ENCODE measurements at places on chromosomes 6 and 20.
A peak's percentile ranks its signal among the peaks of the same experiment; 100 is the strongest.

- DNase-seq: no peak
Measured at GRCh38 chr6:2575236-2575635, 175.5 kb downstream of the MYLK4 start.

- DNase-seq: no peak
Measured at GRCh38 chr6:12947151-12947871, 230.7 kb downstream of the PHACTR1 start.

- DNase-seq: no peak
Measured at GRCh38 chr20:44208165-44208564, 2.4 kb downstream of the OSER1 start.

- DNase-seq: peak; percentile 90
Measured at GRCh38 chr6:40962241-40962640, 76.8 kb downstream of the UNC5CL start.

DNA sequence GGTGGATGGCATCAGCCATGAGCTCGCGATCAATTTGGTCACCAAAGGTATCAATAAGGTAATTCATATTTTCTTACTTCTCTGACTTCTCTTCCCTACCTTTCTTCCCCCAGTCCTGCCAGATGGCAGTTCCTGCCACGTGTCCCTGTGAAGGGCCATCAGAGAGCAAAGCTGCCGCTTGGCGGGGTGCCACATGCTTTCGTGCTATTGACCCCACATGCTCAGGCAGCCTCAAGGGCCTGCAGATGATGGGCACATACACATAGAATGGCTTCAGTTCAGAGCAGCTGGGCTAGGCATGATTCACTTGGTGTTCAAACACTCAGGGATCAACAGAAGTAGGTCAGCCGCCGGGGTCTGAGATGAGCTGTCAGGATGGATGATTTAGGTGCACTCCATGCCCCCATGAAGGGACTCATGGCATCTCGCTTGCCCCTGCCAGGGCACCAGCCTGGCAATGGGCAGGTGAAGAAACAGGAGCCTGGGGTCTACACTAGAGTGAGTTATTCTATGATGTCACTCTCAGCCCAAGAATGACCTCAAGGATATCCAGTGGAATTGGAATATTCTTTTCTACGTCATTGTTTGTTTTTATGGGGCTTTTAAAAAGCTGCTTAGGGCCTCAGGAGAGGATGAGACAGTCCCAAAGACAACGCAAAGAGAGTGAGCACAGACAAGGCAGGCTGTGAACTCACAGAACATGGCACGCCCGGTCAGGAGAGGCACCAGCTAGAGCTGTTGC lies 25.5 kb downstream of the BANF2 start:
- no peak for DNase-seq

DNA sequence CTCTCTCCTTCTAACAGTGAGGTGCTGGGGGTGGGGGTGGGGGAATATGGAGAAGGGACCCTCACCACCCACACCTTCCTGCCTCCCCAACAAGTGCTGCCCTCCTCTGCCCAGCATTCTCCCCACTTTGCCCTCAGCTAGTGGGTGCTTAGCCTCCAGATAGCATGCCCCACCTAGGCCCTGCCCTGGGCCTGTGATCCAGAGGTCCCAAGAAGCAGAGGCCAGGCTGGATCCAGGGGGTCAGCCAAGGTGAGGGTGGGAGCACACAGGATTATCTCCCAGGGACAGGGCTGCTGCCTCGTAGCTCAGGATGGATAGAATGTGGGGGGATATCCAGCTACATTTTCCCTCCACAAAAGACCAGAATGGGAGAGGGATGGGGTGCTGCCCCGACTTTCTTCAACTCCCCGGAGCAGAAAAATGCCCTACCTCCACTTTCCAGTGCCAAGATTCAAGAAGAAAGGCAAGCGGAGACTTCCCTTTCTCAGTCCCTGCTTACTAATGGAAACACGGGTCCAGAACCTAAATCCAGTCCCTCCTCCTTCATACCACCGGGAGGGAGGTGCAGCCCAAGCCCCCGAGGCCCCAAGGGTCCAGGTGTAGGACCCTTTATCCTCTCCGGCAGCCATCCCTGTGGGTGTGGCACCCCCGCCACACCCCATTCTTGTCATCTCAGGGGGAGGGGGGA lies 987 bp downstream of the ADISSP start:
- no peak for DNase-seq

DNA sequence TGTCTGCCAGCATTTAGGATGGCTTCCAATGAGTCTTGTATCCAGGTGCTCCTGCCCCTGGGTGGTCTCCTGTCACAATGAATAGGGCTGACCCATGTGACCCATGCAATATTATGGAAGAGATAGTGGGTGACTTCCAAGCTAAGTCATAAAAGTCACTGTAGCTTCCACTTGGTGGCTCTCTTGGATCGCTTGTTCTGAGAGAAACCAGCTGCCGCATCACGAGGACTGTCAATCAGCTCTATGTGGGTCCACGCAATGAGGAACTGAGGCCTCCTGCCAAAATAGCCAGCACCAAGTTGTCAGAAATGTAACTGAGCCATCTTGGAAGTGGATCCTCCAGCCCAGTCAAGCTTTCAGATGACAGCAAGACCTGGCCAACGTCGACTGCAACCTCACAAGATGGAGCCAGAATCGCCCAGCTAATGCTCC lies 14.9 kb upstream of the MATN4 start:
- no peak for DNase-seq

DNA sequence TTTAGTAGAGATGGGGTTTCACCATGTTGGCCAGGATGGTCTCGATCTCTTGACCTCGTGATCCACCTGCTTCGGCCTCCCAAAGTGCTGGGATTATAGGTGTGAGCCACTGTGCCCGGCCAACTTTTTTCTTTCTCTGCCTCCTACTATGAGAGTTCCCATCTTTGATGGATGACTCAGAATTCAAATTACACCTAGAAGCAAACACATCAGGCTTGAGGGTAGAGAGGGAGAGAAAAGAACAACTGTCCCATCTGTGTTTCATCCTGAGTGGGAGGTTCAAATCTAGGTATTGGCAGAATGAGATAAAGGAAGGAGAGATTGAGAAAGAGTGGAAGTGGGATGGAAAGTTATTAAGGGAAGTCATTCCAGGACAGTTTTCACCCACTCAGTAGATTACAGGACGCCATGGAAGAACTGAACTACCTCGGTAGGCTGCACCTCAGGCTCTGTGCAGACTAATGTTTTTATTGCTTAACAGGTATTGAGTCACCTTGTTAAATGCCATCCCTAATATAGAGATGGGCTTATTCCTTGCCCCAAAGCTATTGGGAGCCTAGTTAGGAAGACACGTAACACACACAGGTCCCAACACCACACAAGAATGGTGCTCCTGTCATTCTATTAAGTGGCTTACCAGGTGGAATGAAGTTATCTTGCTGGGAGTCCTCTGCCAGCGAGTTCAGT lies 275.7 kb downstream of the SOX4 start:
- no peak for DNase-seq

DNA sequence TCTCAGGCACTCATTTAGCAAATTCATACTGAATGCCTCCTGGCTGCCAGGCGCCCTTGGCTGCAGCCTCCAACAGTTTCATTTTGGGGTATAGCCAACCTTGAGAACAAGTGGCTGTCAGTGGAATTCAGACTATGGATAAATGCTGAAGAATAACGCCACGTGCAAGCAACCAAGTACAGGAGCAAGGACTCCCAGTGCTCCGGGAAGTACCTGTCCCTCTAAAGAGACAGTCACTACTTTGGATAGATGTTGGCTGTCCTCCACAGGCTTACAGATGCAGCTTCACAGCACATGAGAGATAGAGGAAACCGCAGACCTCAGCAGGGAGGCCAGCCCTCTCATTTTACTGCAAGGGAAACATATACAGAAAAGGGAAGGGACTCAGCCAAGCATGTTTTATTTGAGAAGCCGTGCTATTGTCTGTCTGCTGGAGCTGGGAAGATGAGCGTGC lies 658.2 kb downstream of the PTPRT start:
- no peak for DNase-seq

- DNase-seq: no peak
Measured at GRCh38 chr6:65186826-65187225, 520.2 kb downstream of the EYS start.

- no peak for DNase-seq
Measured at GRCh38 chr6:44636561-44637248, 249.2 kb downstream of the CDC5L start.

GRCh38 chr20:43958626-43959025 lies 44.0 kb downstream of the TOX2 start:
- DNase-seq: no peak

DNA sequence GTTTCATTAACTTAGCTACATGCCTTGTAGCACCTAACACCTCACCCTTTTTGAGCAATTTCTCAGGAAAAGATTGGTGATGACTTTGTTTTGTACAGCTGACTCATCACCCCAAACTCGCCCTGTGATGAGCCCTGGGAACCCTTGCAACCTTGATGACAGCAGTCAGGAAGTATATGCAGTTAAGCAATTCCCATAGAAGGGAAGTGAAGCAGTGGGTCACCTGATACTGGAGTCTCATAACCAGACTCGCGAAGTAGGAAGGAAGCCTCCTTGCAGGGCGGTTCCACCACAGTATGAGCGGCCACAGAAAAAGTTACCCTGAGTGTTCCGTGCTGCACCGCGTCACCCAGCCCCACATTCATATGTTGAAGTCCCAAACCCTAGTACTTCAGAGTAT lies 82.0 kb upstream of the EDN1 start:
- DNase-seq: peak; percentile 20
